AG09309 (cell line): ENCODE measurements at places on chromosomes 7 and 10.

GRCh38 chr10:96387161-96387560 is 28.4 kb upstream of the OPALIN start:
- no peak for DNase-seq

- no peak for DNase-seq
These were observed 64.4 kb upstream of the ITGA8 start for GRCh38 chr10:15783941-15784636.

- DNase-seq, result no peak
These were observed 36.6 kb upstream of the LRRC18 start for GRCh38 chr10:48976196-48976595.

GRCh38 chr10:3869036-3869435 is 84.0 kb upstream of the KLF6 start:
- DNase-seq, result no peak

- no peak for DNase-seq
These were observed 4.6 kb downstream of the ASB4 start for GRCh38 chr7:95490231-95490762.

- DNase-seq, result no peak
These were observed 1.4 kb upstream of the NKX1-2 start for GRCh38 chr10:124451276-124451675.

DNA sequence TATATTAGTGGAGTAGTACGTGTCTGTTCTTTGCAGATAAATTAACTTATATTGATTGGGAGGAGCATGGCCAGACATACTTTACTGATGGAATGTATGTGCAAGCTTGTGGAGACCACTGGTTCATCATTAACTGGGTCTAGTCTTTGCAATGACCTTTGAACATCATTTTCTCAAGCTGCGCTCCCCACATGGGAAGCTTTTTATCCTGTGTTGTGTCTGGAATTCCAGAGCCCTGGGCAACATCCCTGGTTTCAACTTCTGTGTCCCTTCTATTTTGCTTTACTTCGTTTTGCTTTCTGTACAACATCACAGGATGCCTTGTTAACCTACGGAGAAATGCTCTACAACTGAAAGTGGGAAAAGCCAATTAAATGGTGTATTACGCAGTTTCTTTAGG is 38.3 kb downstream of the MACROH2A2 start:
- DNase-seq, result no peak

- no peak for DNase-seq
These were observed 57.8 kb downstream of the PALD1 start for GRCh38 chr10:70536196-70536861.

GRCh38 chr10:28320090-28320489 is 17.2 kb upstream of the MPP7 start:
- no peak for DNase-seq

DNA sequence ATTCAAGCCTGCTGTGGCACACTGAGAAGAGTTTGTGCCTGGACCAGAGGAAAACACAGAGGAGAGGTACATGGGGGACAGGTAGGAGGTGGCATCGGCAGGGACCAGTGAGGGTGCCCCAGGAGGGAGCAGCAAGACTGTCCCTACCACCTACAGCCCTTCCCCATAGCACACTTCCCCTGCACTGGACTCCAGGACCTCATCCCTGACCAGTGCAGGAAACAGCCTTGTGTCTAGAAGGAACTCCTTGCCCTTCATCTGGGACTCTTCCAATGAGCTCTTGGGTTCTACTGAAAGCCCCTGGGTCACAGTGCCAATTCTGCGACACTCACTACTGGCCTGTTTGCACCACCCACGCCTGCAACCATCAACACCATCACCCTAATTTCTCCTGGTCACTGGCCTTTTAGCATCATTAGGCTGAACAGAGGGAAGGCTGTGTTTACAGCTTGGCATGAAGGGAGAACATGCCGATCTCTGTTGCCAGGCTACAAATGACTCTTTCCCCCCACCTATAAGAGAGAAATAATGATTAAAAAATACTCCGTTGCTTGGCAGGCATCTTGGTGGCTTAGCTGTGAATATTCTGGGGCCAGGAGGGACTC is 371.9 kb upstream of the ZMIZ1 start:
- no peak for DNase-seq

GRCh38 chr7:82803411-82803810 is 359.3 kb downstream of the PCLO start:
- no peak for DNase-seq

- no peak for DNase-seq
These were observed 91.3 kb upstream of the BET1 start for GRCh38 chr7:94095316-94096009.
